Keratinocyte (primary cell): ENCODE measurements at places on chromosomes 5 and 9. TPM values are rescaled to one million over a fixed set of nuclear protein-coding genes. Genes with fewer than 3 reads are reported as not detected.

DNA sequence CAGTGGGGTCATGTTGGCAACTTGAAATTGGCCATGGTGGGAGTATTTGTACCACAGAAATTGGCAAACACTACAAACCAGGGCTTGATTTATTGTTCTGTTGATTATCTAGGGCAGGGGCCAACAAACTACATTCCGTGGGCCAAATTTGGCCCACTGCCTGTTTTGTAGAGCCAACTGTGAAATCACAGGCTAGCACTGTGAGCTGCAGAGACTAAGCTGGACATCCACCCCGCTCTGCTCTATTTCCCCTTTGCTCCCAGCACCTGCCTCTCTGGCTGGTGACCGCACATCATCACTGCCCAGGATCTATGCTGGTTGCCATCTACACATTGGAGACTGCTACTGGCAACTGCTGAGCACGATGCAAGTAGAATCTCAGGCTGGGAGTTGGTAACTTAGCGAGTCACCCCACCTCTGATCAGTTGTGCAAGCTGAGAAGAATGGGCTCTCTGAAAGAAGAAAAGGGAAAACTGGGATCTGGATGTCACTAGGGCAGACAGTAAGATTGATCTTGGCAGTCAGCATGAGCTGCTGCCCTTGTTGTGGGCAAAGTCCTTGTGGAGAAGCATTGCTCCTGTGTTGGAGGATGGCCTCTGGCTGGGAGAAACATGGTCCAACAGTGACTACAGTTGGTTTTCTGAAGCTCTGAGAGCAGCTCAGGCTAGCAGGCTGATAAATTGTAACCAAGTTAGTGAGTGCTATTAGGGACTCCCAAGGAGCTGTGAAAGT, 144.7 kb upstream of the RAD23B start:
- no peaks in the 10 kb centered on the region for H3K36me3 ChIP-seq
- no peaks in the 10 kb centered on the region for H3K4me1 ChIP-seq
- no peak overlapping the region for H3K27ac ChIP-seq
- H3K27me3 ChIP-seq, result peaks cover 9% of the 10 kb centered on the region
- DNase-seq, result no peak

GRCh38 chr9:14303521-14303920, 10.4 kb downstream of the NFIB start:
- H3K4me3 ChIP-seq, result no peak overlapping the region
- peaks cover 12% of the 10 kb centered on the region for H3K36me3 ChIP-seq
- peaks cover 41% of the 10 kb centered on the region for H3K4me1 ChIP-seq
- no peaks in the 10 kb centered on the region for H3K27me3 ChIP-seq
- DNase-seq, result no peak

- H3K4me3 ChIP-seq, result peak overlapping the region; percentile 66
- no peaks in the 10 kb centered on the region for H3K36me3 ChIP-seq
- DNase-seq, result peak; percentile 67
- no peaks in the 10 kb centered on the region for H3K27me3 ChIP-seq
- H3K4me1 ChIP-seq, result peaks cover 25% of the 10 kb centered on the region
These were observed 150.2 kb downstream of the TRIM32 start for GRCh38 chr9:116837018-116837989.

The CENPH gene
- 4.6 to 13.4 TPM (median 7.4 TPM) in 3 replicates for polyA plus RNA-seq
